Liver (tissue), 10 donors: ENCODE measurements at places on chromosomes 1 and 21.

DNA sequence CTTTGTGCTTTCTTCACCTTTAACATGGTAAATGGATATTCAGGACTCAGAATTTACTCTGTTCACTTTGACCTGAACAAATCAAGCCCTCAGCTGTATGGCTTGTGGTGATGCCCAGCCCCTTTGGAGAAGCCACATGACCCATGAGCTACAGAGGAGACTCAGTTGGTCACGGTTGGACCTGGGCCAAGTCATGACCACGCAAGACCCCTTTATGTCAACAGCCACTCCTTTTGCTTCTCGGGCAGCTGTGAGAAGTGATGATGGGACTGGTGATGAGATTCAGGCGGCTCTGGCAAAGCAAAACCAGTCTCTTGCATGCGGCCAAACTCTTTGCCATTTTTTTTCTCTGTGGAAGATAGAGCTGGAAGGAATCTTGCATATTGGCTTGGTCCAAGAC, 96.5 kb upstream of the AJAP1 start:
- no peak for DNase-seq

DNA sequence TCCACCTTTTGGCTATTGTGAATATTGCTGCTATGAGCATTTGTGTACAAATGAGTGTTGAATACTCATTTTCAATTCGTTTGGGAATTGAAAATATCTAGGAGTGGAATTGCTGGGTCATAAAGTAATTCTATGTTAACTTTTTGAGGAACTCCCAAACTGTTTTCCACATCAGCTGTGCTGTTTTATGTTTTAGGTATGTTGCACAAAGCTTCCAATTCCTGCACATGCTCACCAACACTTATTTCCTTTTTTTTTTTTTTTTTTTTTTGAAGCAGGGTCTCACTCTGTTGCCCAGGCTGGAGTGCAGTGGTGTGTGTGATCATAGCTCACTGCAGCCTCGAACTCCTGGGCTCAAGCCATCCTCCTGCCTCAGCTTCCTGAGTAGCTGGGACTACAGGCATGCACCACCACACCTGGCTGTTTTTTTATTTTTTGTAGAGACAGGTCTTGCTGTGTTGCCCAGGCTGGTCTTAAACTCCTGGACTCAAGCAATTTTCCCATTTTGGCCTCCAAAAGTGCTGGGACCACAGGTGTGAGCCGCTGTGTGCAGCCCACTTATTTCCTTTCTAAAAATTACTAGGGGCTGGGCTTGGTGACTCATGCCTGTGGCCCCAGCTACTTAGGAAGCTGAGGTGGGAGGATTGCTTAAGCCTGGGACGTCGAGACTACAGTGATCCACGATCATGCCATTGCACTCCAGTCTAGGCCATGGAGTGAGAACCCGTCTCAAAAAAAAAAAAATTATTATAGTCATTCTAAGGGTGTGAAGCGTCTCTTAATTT, 33.4 kb downstream of the TMCC2 start:
- DNase-seq, result no peak

- DNase-seq, result no peak
These were observed 24.7 kb downstream of the KIAA0040 start for GRCh38 chr1:175167861-175168260.

DNA sequence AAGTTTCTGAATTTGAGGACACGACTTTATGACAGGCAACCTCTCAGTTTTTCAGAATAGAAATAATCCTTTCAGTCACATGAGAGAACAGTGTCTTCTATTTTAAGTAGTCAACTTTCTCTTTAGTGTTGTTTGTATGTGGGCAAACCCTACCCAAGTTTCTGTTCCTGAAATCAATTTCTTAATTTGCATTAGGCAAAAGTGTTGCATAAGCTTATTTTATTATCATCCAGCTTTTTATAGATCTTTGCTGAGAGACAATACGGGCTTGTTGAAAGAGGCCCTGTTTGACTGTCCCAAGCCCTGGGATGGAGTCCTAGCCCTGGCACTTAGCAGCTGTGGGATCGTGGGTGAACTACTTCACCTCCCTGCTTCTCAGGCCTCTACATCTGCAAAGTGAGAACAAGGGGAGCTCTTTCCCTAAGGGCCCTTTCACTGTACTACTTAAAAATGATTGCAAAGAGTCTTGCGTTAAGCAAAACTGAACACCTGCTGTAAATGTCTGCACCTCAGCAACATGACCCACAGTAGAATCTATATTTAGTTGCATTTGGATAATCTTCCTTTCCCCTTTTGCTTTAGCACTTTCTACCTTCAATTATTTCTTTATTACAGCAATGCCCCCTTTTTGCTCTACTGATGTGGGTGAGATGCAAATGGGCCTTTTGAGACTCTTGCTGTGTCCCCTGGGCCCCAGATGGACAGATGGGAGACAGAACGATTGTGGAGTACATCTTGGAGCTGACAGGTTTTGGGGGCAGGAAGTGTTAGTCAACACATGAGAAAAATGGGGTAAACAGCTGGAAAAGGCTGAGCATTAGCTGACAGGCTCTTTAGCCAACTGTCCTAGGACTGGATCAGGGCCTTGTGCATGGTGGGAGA, 41.0 kb upstream of the SCAF4 start:
- no peak for DNase-seq

DNA sequence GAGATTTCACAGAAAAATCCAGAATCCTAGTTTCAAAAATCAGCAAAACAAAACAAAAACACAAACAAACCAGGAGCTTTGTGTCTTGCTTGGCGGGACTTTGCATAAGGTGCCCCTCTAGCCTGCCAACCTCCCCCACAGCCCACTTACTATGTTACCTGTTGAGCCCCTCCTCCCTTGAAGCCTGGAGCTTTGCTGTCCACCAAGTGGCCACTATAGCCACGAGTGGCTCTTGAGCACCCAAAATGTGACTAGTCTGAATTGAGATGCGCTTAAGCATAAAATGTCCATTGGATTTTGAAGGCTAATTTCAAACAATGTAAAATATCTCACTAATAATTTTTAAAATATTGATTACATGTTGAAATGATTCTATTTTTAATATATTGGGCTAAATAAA, 12.2 kb downstream of the TFAP2E start:
- DNase-seq, result no peak

GRCh38 chr1:70978623-70979022, 69.0 kb downstream of the PTGER3 start:
- no peak for DNase-seq

DNA sequence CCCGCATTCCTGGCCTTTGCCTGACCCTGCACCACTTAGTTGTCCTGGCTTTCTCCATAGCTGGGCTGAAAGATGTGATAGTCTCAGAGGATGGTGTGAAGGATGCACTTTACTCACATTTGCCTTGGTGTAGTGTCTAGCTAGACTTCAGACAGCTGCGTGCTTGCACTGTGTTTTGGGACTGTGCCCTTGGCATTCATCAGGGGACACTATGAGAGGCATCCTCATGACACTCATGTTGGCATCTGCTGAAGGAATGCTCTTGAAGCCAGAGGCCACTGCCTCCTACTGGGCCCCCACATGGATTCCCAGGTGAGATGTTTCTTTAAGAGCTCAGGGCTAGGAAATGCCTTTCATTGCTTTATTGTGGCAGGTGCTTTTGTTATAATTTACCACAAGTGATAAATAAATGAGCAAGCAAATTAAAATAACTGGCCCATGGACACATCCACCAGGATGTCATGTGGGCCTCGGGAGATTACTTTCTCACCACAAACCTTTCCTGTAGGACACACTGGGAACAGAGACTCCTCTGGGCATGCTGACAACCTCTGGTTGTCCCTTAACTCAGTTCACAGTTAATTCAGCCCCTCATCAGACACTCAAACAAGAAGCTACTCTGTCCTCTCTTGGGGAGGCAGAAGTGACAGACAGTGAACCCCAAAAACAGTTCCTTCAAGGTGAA, 99.4 kb upstream of the SPATA6 start:
- no peak for DNase-seq
